ENCODE measurements at places on chromosomes 5 and 9.

DNA sequence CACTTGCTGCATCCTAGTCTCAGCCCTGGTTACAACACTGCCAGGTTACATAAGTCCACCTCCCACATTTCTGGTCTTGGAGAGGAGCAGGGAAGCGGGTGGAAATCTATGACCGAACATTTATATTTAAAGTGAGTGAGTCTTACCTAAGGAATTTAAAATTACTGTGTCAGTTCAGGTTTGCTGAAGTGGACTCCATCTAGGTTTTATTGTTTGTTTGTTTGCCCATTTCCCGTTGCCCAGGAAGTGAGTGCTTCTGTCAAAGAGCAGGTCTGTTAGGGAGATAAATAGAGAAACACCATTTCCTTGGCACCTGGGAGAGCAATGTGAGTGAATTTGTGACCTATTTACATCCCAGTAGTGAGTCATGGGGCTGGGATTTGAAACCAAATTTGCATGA, 179.5 kb downstream of the KIF4B start:
- DNase-seq: no peak

DNA sequence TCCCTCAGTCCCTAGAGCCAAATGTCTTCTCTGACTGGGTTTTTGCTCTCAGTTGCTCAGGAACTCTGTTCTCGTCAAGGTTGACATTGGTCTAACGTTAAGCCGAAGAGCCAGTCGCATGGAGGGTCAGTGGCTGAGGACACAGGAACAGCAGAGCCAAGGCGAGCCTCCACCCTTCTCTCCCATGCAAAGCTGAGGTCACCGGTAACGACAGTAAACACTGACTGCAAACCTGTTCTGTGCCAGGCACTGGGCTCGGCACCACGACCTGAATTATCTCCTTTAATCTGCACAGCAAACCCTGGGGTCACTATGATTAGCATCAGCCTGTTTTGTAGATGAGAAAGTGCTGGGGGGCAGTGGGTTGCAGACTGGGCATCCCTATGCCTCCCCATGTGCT, 171.0 kb downstream of the COL23A1 start:
- no peak for DNase-seq

GRCh38 chr5:37838933-37839341, 904 bp downstream of the GDNF start:
- DNase-seq: no peak

- no peak for DNase-seq
Observed at GRCh38 chr9:100714372-100715099, 136.7 kb downstream of the CAVIN4 start.

GRCh38 chr9:38071470-38072134, 2.6 kb upstream of the SHB start:
- DNase-seq: no peak

DNA sequence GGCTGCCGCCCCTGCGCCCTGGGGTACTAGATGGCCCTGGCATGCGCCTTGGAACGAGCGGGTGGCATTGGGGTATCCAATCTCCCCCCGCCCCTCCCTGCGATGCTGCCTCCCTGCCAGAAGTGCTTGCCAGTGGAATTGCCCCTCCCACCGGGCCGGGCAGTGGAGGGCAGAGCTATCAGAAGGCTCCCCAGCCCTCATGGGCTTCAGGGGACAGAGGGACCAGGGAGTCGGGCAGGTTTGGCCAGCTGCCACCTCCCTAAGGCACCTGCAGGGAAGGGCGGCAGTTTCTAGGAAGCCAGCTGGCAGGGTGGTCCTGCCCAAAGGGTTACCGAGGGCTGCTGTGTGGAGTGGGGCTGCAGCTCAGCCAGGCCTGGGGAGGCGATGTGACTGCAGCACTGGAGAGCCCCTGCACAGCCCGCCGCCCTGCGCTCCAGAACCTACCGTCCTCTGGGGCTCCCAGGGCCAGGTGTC, 52.8 kb upstream of the EGFL7 start:
- no peak for DNase-seq

DNA sequence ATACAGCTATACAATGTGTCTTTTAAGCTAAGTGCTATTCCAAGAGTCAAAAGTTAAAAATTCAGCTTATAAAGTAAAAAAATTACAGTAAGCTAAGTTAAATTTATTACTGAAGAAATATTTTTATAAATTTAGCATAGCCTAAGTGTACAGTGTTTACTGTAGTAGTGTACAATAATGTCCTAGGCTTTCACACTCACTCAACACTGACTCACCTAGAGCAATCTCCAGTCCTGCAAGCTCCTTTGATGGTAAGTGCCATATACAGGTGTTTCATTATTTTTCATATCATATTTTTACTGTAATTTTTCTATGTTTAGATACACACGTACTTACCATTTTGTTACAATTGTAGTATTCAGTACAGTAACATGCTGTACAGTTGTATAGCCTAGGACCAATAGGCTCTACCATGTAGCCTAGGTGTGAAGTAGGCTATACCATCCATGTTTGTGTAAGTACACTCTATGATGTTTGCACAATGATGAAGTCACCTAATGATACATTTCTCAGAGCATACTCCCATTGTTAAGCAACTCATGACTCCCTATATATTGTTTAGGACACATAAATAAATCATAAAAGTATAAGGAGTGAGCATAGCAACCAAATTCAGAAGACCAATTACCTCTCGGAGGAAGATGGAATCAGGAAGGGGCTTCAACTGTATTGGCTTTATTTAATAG, 165.1 kb upstream of the SLC30A5 start:
- no peak for DNase-seq

- DNase-seq: no peak
Observed at GRCh38 chr5:133396187-133396741, 216.1 kb downstream of the FSTL4 start.

GRCh38 chr5:58827463-58827862, 244.6 kb downstream of the RAB3C start:
- no peak for DNase-seq

- no peak for DNase-seq
Observed at GRCh38 chr5:138508958-138509357, 34.1 kb downstream of the ETF1 start.

DNA sequence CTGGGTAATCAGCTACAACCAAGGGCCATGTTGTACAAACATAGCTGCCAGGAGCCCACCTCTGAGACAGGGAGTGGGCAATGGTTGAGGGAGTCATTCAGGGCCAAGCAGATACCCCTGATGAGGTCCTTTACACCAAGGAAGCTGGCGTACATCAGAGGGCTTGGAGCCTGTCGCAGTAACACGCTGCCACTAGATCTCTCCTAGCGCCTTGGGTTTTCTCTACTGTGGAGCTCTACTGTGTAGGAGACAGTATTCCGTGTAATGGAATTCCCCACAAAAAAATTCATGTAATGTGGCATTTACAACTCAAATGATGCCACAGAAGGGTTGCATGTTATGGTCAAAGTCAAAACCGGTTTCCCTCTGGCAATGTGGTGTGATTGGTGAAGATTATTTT, 41.4 kb upstream of the CRB2 start:
- DNase-seq: no peak
